ENCODE measurements at places on chromosomes 2 and 18. TPM values are rescaled to one million over a fixed set of nuclear protein-coding genes. Genes with fewer than 3 reads are reported as not detected.

PASK gene
- total RNA-seq: 17.3 TPM

SLC4A5 gene
- 0.97 TPM for total RNA-seq

ITPRIPL1 gene
- total RNA-seq: 4.6 TPM

VPS54 gene
- 17.6 TPM for total RNA-seq

TSHZ1 gene
- 11.4 TPM for total RNA-seq

PDE11A gene
- total RNA-seq: 0.51 TPM

HRH4 gene
- not detected for total RNA-seq

SPP2 gene
- not detected for total RNA-seq

LRRTM1 gene
- total RNA-seq: not detected

DTNB gene
- 17.0 TPM for total RNA-seq

SALL3 gene
- total RNA-seq: not detected

MGAT4A gene
- total RNA-seq: 42.2 TPM

SCN3A gene
- total RNA-seq: not detected

CFAP210 gene
- not detected for total RNA-seq

All from endothelial cell of umbilical vein (primary cell).